ENCODE measurements at places on chromosomes 2 and 18.

DNA sequence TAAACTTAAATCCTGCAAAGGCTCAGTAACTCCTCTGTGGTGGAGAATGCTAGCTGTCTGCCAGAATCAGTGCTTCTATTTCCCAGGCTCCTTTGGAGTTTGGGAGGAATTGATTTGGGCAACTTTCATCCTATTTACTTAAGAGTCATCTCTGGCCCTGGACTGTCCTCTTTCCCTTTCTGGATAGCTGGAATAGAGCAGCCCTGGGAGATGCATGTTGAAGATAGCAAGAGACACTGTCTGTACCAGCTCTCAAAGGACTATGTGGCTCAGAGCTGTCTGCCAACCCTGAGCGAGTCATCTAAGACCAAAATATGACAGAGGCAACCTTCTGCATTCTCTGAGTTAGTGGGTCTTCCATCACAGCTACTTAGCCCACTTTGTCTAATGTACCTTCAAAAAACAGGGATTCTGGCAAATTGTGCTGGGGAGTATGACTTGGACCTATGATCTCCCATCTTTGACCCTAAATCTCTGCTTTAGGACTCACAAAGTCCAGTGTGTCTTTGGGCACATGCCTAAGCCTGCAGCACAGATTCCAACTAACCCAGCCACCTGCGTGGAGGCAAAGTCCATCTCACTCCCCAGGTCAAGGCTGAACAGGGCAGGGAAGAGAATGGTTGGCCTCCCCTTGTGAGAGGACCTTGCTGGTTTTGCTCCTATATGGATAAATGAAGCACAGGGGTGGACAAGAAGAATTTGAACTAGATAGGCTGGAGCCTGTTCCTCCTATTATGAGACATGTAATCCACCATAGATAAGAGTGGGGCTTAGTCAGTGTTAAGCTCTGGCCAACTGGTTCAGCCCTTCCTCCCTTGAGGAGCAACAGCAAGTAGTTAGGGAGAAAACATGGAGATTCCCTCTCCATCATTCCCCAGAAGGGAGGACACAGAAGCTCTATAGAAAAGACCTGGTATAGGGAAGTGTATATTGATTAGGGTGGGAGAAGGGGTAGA lies 99.1 kb upstream of the PELI1 start:
- DNase-seq: no peak

DNA sequence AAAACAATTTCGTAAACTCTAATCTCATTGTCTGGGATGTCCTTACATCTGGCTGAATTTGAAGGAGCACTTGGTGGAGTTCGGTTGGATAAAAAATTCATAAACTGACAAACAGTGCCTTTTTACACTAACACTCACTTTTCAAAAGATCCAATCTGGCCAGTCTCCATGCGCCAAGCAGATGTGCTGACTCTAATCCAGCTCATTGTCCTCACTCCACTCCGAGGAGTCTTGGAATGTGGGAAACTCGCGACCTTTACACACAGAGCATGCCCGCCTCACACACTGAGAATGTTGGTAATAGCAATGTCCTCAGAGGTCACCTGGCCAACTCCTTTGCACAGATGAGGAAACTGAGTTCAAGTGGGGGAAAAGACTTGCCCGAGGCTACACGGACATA lies 66.8 kb downstream of the XDH start:
- DNase-seq: no peak

- no peak for DNase-seq
Observed at GRCh38 chr18:61803393-61803792, 89.4 kb downstream of the RNF152 start.

DNA sequence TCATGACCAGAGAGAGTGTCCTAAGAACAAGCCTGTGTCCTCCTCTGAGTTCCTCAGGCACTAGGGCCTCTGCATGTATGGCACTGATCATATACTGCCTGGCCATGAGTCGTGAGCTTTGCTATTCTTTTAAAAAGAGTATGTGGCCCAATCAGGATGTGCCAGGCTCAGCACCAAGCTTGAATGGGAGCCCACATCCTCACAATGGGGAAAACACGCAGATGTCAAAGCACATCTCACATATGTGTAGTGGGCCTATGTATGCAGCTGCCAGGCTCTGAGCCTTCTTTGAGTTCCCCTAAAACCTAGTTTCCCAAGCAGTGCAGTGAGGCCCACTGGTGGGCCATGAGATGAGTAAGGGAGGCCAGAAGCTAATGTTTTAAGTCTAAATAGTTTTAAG lies 69.9 kb upstream of the SLC1A4 start:
- no peak for DNase-seq

DNA sequence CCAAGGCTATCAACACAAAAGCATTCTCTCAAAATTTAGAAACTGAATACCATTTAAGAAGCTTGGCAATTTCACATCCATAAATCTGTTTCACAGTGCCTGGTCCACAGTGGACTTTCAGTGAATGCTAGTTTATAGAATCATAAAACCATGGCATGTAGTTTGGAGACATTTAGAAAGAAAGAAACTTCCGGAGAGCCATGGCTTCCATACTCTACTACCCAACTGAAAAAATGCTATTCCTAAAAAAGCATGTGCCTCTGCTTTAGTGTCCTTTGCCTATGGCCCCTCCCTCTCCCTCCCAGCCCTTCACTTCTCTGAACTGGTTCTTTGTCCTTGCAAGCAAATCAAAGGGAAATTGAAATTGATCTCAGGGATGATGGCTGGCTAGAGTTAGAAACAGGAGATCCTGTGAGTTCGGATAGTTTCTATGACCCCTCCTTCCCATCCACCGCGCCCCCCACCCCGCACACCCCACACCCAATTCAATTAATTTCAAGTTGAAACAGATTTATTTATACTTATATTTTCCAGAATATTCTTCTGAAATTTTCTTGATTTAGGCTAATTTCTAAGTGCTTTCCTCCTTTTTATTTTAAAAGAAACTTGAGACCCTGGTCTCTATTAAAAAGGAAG lies 248.3 kb downstream of the TRIB2 start:
- DNase-seq: no peak

All from NCI-H446 treated with DMSO at 0.1 percent for 48 hours (cell line).